ENCODE measurements at places on chromosomes 16 and 17.

GRCh38 chr16:9256196-9256595, 164.8 kb downstream of the HAPSTR1 start:
- DNase-seq: peak; percentile 47

DNA sequence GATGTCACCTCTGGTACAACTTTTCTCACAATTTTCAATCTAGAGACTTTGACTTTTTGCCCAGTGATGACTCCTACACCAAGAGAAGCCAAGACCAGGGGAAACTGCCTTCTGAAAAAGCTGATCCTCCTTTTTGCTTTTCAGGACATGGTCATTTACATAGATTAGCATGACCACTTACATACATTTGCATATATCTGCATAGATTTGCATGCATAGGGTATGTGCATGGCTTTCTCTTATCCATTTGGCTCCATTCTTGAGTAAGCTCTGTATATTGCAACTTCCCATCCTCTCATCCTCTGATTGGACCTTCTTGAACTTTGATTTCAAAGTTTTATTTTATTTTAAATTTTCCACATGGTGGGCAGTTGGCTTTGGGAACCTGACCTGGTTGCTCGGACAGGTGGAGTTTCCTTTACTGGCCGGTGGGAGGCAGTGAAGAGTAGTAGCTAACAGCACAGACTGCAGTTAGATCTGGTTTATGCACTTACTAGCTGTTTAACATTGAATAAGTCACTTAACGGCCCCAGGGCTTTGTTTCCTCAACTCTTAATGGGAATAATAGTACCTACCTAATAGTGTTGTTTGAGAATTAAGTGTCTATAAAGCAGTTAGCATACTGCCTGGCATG, 92.9 kb downstream of the GPR139 start:
- peak; percentile 12 for DNase-seq

DNA sequence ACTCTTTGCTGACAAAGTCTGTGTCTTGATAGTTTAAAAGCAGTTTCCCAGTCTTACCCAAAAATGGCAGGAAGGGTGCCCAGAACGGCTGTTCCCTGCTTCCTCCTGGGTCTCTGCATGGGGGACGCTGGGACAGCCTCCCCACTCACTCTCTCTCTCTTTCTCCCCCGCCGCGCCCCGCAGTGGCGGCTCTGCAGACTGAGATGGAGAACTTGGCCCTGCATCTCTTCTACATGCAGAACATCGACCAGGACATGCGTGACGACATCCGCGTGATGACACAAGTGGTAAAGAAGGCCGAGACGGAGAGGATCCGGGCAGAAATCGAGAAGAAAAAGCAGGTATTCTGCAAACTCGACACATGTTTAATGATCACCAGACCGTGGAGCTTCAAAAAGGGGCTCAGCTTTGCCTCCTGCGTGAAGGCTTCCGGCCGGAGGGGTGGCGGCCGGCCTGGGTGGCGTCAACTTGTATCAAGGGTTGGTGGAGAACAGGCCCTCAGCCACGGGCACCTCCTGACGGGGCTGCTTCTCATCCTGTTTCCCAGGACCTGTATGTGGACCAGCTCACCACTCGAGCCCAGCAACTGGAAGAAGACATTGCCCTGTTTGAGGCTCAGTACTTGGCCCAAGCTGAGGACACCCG, 22.0 kb downstream of the CCDC40 start:
- DNase-seq: no peak

DNA sequence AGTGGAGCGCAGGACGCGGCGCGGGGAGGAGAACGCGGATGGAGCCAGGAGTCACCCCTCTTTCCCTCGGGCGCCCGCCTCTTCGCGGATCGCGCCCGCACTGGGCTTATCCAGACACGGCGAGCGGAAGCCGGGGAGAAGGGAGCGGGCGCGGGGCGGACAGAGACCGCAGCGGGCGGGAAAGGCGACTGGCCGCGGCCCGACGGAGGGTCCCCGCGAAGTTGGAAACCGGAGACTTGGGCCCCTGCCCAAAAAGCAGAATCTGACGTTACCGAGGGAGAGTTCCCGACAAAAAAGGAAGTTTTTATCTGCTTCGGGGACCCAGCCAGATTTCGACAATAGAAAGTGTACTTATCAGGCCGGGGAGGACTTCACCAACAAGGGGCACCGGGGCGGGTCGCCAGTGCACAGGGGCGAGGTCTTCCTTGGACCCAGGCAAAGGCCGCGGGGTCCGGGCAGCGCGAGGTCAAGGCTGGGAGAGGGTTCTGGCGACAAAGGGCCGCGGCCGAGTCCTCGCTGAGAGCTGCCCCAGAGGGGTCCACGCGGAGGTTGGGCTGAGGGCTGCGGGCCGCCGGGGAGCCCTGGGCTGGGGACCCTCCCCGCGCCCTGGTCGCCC, 519 bp downstream of the ST6GALNAC2 start:
- DNase-seq: no peak

DNA sequence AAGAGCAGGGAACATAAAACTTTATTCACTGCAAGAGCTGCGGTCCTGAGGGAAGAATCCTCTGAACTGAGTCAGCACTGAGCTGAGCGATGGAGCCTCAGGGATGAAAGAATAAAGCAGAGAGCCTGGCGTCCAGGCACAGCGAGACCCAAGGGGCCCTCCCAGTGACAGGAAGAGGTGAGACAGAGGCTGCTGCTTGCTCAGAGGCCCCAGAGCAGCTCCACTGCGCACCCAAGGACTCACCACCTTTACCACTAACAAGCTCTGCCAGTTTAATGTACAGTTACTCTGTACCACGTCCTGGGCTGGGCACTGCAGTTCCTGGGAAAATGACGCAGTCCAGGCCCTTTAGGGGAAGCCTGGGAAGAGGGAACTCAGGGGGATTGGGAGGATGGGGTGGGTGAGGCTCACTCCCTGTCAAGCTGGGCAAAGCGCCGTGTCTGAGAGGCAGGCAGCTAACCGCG, 5.6 kb downstream of the GFAP start:
- DNase-seq: no peak

GRCh38 chr17:76994237-76994637, 126.0 kb downstream of the MGAT5B start:
- DNase-seq: no peak

- no peak for DNase-seq
Observed at GRCh38 chr17:9054126-9054975, 33.0 kb downstream of the NTN1 start.

DNA sequence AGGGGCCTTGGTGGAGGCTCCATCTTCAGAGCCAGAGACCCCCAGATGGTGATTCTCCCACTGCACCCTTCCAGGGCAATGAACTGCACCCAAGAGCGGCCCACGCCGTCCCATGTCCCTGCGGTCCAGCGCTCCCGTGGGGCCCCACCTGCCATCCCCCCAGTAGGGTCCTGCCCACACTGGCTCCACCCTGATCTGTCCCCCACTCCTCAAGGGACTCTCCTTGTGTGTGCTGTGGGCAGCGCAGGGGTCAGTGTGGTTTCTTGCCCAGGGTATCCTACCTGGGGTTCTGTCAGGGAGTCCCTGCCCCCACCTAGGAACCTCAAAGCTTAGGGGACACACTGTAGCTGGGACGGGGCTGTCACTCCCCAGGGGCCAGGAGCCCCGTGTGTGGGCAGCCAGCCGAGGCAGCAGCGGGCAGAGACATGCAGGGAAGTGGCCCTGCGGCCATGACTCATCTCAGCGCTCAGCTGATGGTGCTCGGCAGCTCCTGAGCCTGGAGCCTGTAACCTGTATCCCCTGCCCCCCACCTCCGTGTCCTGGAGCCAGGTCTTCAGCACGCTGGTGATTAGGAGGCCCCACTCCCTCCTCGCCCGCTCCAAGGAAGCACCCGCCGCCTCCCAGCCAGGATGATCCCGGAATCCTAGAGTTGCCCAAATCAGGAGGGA, 35.7 kb upstream of the SSTR5 start:
- DNase-seq: no peak
